CD4-positive, alpha-beta T cell (primary cell): ENCODE measurements at places on chromosomes 13 and 19. TPM values are rescaled to one million over a fixed set of nuclear protein-coding genes. Genes with fewer than 3 reads are reported as not detected.

- no peak for DNase-seq
These were observed 10.5 kb downstream of the STOML3 start for GRCh38 chr13:38979891-38980749.

GRCh38 chr19:36113894-36114720 is 568 bp downstream of the POLR2I start:
- DNase-seq = peak; percentile 13

- DNase-seq = peak; percentile 11
These were observed 1692.0 kb downstream of the SLITRK5 start for GRCh38 chr13:89363144-89363543.

DNA sequence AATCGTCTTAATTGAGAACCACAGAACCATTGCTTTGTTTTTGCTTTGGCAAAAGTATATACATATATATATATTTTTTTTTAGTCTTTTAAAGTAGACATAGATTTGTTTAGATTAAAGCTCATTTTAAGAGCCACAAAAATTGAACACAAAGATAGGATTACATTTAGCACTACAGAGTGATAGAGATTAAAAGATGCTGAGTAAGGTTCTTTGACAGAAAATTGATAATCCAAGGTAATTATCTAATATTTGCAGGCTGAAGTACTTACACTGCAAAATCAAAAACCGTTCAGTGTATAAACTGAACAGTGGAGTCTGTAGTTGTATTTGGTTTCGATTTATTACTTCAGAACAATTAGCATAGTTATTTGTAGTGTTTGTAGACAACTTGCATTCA is 24.5 kb upstream of the ZNF98 start:
- no peak for DNase-seq

- no peak for DNase-seq
These were observed 76.0 kb downstream of the ZNF557 start for GRCh38 chr19:7145494-7145893.

DNA sequence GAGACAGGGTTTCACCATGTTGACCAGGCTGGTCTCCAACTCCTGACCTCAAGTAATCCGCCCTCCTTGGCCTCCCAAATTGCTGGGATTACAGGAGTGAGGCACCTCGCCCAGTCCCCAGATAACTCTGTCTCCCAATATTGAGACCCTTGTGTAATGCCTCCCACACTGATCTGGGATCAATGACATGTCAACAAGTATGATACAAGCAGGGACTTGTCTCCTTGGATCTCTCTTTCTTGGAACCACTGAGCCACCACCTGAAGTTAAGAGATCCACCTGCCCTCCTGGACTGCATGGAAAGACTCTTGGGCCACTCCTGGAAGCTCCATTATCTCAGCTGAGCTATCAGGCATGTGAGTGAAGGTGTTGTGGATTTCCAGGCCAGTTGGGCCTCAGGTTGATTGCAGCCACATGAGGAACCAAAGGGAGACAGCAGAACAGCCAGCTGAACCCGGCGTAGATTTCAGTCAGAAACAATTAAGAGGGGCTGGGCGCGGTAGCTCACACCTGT is 15.1 kb downstream of the NFKBID start:
- DNase-seq = no peak

Gene PGLYRP1
- total RNA-seq = not detected

Gene ZNF730
- not detected for total RNA-seq
